ENCODE measurements at places on chromosomes 16 and 17.

DNA sequence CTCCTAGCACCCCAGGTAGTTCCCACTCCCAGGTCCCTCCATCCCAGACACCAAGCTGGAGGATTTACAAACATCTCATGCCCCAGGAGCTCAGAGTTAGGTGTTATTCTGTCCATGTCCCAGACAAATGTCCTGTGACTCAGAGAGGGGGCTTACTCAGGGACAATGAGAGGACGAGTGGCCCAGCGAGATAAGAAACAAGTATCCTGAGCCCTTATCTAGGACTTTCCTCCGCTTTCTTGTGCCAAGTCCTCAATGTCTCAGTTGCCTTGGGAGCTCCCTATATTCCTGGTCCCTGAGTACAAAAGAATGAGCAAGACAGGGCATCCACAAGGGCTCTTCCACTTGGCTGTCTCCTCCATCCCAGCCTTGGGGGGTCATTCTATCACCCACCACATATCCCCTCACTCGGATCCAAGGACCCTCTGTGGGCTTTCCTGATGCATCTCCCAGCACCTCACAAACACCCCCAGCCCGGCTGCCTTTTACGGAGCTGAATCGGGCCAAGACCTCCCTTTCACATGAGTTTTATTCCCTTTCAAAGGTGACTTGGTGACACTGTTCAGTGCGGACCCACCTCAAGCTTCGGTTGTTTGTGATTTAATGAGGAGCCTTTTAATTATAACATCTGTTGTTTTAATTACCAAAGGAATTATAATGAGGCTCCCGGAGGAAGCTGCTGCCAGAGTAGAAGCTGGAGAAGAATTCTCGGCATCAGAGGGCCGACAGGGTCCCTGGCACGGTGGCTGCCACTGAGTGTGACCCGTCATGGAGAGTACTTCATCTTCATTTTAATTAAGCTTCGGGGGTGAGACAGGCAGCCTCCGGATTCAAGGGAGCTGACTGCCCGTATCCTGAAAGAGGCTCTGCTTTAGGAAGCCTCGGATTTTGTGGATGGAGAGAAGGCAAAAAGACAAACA, 121.5 kb downstream of the WSCD1 start:
- ATAC-seq = no peak

DNA sequence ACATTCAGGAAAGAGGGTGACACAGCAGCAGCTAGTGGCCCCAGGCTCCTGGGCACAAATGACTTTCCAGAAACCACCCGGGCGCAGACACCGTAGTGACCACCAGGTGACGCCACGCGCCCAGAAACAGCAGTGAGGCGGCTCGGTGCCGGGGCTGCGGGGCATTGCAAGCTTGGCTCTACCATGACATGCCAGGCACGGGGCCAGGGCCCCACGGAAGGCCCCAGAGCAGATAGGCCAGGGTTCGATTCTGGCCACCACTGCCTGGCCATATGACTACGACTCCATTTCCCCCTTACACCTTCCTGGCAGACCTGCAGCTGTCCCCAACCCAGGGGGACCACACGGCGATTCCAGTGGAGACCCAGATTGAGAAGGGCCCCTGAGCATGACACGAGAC, 6.7 kb downstream of the RHBDF1 start:
- peak; percentile 60 for ATAC-seq

- no peak for ATAC-seq
These were observed 26.6 kb downstream of the CNTNAP4 start for GRCh38 chr16:76303637-76304314.

DNA sequence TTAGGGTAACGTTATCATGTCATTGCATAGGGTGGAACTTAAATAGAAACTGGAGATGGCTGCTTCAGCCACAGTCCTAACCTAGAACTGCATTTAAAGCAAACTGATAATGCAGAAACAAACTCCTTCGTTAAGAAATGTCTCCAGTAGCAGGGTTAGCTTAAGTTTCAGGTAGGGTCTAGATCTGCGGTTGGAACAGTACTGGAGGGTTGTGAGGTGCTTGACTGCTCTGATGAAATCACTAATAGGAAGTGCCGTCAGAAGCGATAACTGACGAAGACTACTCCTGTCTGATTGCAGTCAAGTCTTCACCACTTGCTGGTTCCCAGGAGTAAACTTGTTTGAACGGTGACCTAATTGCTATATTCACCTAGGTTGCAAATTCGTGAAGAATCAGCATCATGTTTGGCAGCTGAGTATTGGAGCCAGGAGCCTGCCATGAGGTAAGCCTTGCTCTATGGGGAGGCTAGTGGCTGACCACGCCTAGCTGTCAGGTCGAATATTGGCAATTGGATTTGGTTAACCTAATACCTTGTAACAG, 24.5 kb downstream of the TRPV2 start:
- ATAC-seq = no peak

DNA sequence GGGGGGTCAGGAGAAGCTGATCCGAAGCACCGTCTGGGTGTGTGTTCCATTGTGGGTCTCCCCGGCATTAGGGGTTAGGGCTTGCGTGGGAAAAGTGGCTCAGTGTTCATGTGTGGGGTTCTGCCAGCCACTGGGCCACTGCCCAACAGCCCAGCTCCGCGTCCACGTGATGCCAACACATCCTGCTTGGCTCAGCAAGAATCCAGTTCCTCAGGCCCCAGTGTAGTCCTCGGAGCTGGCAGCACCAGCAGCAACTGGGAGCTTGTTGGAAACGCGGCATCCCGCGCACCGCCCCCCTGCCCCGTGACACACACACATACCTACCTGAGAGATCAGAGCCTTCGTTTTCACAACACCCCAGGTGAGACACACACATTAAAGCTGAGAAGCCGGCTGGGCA, 18.9 kb downstream of the LGALS9 start:
- no peak for ATAC-seq

GRCh38 chr17:54235571-54235970, 412.8 kb downstream of the KIF2B start:
- no peak for ATAC-seq

- ATAC-seq = no peak
These were observed 18.4 kb downstream of the ADCY9 start for GRCh38 chr16:4097826-4098240.

DNA sequence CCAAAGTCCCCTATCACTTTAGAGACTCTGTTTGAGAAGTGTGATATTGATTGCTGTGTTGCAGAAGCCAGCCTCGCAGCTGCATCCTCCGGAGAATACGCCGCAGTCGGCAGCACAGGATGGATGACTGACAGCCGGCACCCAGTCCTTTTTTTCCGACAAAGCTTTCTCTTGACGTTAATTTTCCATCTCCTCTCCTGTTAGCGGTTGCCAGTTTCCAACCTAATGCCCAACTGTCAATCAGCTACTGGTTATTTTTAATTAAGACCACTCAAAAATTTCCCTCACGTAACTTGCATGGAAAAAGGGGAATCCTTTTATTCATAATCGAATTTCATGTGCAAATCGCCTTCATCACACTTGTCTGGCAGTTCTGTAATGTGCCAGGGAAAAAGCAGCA, 953.9 kb downstream of the CDH11 start:
- no peak for ATAC-seq

- no peak for ATAC-seq
These were observed 27.9 kb downstream of the CACNA1H start for GRCh38 chr16:1180549-1181403.

GRCh38 chr17:73410586-73411312, 98.9 kb upstream of the CDC42EP4 start:
- peak; percentile 51 for ATAC-seq

GRCh38 chr17:19590451-19590850, 56.8 kb downstream of the SLC47A1 start:
- no peak for ATAC-seq

DNA sequence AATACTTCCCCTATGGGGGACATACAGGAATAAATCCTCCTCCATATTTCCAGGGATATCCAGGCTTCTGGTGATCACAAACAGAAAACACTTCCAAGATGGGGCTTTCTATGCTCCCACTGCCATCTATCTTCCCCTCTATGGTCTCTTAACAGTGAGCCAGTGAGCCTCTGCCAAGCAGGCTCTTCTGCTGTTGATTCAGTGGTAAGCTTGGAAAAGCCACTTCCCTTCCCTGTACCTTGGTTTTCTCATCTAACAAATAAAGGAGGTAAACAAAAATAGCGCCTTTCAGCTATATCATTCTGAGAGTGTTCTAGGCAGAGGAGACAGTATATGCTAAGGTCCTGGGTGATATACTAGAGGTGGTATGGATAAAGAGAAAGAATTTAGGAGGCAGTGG, 368.0 kb downstream of the SHISA9 start:
- no peak for ATAC-seq

- no peak for ATAC-seq
These were observed 60.2 kb downstream of the CCDC182 start for GRCh38 chr17:57684711-57685498.

GRCh38 chr17:19386051-19386929, 700 bp downstream of the MFAP4 start:
- ATAC-seq = peak; percentile 68

DNA sequence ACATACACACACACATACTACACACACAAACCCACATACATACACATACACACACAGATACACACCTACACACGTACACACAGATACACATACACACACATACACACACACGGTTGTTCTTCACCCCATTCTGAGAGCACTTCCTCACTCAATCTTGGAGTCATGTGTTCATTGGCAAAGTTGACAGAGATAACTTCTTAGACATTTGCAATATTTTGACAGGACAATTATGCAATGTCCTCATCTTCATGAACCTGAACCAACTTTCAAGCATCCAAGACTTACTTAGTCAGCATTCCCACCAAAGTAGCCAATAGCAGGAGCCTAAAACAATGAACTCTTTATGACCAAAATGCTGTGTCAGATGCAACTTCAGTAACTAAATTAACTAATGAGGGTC, 77.1 kb upstream of the DNAH17 start:
- ATAC-seq = no peak

GRCh38 chr16:59410451-59410850, 676.3 kb upstream of the GOT2 start:
- no peak for ATAC-seq

DNA sequence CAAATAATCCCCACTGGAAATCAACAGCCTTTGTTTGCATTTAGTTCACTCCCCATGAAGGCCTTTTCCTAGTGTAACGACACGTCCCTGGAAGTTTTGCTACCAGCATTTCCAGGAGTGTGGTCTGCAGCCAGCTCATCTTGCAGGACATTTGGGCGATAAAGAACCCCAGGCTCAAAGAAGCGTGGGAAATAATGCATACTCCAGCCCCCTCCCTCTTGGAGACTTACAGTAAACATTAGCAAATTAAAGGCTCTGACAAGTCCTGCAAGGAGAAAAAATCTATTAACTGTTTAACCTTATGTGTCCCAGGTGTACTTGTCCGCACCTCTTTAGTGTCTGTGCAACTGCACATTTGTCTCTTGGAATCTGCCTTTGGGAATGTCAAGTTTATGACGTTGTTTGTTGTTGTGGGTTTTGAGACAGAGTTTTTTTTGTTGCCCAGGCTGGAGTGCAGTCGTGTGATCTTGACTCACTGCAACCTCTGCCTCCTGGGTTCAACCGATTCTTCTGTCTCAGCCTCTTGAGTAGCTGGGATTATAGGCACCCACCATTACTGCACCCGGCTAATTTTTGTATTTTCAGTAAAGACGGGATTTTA, 131.1 kb downstream of the ABCC1 start:
- no peak for ATAC-seq

GRCh38 chr16:50457423-50457822, 88.6 kb upstream of the BRD7 start:
- ATAC-seq = no peak

- ATAC-seq = no peak
These were observed 6.2 kb downstream of the N4BP1 start for GRCh38 chr16:48603647-48604376.

- no peak for ATAC-seq
These were observed 34.8 kb downstream of the WDR45B start for GRCh38 chr17:82613283-82614094.

DNA sequence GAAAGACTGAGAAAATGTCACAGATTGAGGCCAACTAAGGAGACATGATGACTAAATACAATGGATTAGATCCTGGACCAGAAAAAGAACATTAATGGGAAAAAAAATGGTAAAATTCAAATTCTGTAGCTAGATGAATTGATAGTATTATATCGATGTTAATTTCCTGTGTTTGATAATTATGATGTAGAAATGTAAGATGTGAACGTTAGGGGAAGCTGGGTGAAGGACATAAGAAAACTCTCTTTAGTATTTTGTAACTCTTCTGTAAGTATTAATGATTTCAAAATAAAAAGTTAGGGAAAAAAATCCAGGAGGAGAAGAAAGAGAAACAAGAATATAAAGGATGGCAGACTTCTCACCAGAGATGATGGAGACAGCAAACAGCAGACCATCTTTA, 2.8 kb upstream of the ITGB3 start:
- ATAC-seq = no peak

- peak; percentile 47 for ATAC-seq
These were observed 8.6 kb upstream of the BAHCC1 start for GRCh38 chr17:81386646-81387099.

Data from gastroesophageal sphincter (tissue), 4 donors.